Activated effector memory CD4-positive, alpha-beta T cell treated with anti-CD3 and anti-CD28 coated beads, Interleukin-2, amount 50 U/mL, for 16 hours (primary cell): ENCODE measurements at places on chromosomes 11 and 22.

- peak; percentile 83 for DNase-seq
Measured at GRCh38 chr11:70270877-70271648, 573 bp downstream of the PPFIA1 start.

- DNase-seq = no peak
Measured at GRCh38 chr22:20466659-20467379, 28.8 kb downstream of the KLHL22 start.

- peak; percentile 25 for DNase-seq
Measured at GRCh38 chr11:73189315-73189714, 28.8 kb upstream of the P2RY2 start.

- DNase-seq = peak; percentile 87
Measured at GRCh38 chr11:122628810-122629555, 26.5 kb upstream of the UBASH3B start.

- DNase-seq = no peak
Measured at GRCh38 chr22:44129619-44129976, 51.1 kb upstream of the PARVG start.

- DNase-seq = no peak
Measured at GRCh38 chr11:33027846-33028536, 11.4 kb upstream of the TCP11L1 start.

- DNase-seq = no peak
Measured at GRCh38 chr11:61484541-61484940, 24.0 kb upstream of the LRRC10B start.
